ENCODE measurements at places on chromosomes 3 and 15. TPM values are rescaled to one million over a fixed set of nuclear protein-coding genes. Genes with fewer than 3 reads are reported as not detected.

DNASE1L3 gene
- polyA plus RNA-seq, result 2.1 TPM

GRCh38 chr3:138593488-138594149, 441 bp downstream of the CEP70 start:
- DNase-seq, result no peak

- no peak for DNase-seq
These were observed 100.6 kb downstream of the IL1RAP start for GRCh38 chr3:190614226-190615059.

DNA sequence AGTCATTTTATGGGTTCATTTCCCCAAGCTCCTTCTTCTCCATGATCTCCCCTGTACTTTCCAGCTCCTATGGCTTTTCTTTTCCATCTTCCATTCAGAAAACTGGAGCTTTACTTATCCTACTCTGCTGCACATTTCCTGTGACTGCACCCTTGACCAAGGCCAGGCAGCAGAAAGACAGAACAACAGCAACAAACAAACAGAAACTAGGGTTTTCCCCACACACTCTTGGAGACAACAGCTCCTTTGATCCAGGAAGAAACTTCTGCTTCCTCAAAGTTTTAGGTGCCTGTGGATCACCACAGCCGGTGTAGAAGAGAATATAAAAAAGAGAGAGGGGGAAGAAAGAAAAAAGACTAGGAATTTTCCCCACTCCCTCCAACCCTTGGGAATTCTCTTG, 342.3 kb upstream of the CFAP20DC start:
- DNase-seq, result no peak

GRCh38 chr3:184568924-184569829, 7.6 kb downstream of the EPHB3 start:
- peak; percentile 55 for DNase-seq

DNA sequence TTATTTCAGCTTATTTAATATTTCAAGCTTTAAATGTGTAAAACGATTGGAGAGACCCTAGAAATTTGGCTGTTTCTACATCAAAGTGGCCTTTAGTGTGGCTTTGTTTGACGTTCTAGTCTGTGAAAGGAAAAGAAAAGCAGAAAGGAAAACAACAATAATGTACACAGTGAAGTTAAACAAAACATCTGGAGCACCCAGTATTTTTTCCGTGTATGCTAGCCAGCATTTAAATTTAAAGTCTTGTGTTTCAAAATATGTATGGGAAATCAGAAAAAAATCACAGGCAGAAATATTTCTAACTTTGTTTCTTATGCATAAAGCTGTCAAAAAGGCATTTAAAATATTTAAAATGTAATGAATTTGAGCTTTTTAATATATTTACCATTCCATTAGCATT, 218.1 kb downstream of the NAALADL2 start:
- DNase-seq, result no peak

- DNase-seq, result no peak
These were observed 534.9 kb upstream of the ARRDC4 start for GRCh38 chr15:97425596-97425995.

Data from keratinocyte (primary cell).